GM18507 (cell line): ENCODE measurements at places on chromosomes 6 and 20.

DNA sequence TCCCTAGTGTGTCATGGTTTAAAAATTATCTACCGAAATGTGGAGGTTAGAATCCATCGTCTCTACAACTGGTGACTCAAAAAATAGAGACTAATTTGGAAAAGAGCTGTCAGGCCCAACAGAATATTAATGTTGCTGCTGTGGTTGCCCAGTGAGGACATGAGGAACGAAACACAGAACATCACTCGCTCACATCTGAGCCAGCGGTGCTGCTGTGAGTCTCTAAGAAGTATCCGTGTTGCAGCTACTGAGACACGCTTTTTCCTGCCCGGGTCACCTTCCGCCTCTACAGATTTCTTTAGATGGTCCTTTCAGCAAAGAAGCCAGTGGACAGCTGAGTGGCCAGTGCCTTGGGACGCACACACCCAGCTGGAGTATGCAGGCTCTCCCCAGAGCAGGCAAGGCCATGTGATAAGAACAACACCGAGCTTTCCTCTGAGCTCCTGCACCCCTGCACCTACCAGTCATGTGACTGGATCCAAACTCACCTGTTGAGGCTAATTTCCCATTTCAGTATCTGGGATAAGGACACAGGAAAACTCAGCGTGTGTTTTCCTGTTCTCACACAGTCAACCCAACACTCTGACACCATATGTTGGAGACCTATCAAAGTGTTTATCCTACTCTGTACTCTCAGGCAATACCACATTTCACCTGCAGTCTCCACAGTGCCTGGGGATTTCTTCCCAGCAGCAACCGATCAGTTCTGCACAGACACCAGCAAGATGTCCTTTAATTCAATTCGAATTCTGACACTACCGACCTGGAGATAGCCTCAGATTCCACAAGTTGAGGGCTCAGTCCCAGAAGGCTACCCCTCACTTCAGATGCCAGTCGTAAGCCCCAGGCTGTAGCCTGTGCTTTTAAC is 119.0 kb upstream of the RPS6KA2 start:
- DNase-seq, result no peak

DNA sequence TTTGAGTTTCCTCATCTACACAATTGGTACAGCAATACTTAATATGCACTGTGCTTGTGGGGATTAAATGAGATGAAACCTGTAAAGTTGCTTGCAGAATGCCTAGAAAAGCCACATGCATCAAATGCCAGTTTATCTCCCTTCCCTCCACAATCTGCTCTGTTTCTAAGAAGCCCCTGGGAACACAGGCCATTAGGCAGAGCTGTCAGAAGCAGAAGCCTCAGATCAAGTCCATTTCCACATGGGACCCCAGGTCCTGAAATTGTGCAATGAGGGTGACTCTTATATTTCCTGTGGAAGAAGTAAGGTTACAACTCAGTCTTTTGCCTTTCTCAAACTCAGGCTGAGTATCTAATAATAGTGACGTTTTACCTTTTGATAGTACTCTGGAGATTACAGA is 737.4 kb downstream of the KIF16B start:
- no peak for DNase-seq

- DNase-seq, result no peak
These were observed 31.2 kb downstream of the TREML1 start for GRCh38 chr6:41122918-41123317.

- DNase-seq, result no peak
These were observed 66.2 kb upstream of the IYD start for GRCh38 chr6:150302520-150303176.

- no peak for DNase-seq
These were observed 50.6 kb upstream of the COL9A1 start for GRCh38 chr6:70353448-70353847.

DNA sequence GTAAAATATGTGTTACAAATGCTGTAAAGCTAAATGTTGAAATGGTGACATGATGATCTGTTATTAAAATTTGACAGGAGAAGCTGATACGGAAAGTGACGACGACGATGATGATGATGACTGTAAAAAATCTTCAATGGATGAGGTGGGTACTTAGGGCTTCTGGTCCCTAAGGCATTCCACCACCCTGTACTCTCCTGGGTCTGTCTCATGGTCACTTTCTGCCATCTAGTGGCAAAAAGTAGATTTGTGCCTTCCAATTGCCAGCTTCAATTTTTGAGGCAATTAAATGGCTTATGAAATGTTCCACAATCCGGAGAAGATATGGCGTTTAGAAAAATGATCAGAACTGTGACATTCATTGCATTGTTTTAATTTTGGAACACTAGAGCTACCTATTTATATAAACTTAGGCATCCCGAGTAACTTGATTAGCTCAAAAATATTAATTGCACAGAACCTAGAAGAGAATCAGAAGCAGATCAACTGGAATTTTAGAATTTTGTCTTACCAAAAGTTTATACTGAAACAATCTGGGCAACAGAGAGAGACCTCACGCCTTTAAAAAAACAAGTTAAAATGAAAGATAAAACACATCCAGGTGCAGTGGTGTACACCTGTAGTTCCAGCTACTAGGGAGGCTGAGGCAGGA is 346.5 kb upstream of the PLCB4 start:
- DNase-seq, result no peak

DNA sequence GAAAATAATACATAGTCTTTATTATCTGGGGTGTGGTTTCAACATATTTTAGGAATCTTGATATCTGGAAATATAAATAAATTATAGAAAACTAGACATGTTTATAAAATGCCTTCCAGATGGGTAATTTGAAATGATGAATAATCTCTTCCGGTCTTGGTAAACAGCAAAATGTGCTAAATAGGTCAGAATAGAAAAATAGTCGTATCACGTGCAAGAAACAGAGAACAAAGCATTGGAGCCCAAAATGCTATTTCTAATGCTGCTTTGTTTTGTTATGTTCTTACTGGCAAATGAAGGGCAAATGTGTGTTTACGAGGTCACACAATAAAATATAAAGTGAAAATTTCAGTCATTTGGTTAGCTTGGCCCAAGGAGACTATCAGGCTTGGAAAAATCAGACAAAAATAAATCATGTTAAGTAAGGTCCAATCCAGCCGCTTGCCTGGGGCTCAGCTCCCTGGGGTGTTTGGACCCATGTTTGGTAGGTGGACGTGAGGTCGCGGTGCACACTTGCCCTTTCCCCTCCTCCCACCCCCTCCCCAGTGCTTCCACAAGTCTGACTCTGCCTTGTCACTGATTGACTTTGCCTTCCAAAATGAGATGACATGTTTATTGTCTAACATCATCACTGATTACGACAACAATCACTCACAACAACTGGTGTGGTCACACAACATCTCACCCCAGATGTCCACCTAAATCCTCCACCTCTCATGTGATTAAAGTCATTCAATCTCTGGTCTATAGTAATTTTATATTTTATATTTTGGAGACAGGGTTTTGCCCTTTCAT is 56.0 kb downstream of the RIN2 start:
- no peak for DNase-seq

DNA sequence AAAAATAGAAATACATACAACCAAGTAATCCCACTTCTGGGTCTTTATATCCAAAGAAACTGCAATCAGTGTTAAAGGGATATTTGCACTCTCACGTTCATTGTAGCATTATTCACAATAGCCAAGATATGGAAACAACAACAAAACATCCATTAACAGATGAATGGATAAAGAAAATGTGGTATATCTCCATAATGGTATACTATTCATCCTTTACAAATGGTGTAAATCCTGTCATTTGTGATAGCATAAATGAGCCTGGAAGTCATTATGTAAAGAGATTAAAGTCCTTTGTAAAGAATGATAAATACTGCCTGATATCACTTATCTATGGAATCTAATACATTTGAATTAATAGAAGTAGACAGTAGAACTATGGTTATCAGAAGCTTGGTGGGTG is 327.7 kb downstream of the UTRN start:
- DNase-seq, result no peak

DNA sequence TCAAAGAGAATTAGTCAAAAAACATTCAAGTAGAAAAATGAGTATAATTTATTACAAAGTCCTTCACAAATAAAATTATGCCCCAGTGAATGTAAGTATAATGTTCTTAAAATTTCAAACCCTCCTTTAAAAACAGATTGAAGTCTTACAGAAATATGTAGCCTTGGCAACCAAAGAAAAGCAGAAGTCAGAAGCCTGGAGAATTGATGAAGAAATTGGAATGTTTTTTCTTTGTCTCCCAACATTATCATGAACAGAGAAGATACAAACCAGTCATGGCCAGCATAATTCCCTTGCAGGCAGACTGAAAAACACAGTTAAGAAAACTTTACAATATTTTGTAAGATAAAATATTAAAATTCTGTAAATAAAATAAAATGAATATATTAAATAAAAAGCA is 221.9 kb downstream of the TBC1D32 start:
- DNase-seq, result no peak

DNA sequence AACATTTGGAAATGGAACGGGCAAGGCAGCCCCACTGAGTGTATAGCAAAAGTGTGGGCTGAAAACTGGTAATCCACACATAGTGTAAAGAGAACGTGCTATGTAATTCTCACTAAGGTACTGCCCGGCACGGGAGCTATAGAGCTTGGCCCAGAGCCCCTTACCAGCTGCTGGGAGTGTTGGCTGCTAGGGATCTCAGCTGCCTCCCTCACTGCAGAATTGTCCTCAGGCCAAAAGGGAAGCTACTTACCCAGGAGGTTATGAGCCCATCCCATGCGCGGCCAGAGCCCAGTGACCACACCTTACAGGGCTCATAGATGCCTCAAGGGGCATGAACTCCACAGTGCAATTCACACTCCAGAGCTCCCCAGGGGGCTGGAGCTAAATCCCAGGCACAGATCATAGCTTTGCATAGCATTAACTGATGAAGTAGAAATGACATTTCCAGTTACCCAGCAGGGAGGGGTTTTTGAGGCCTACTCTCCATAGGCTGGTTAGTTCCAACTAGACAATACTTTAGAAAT is 56.8 kb downstream of the LINC00237 start:
- DNase-seq, result no peak

DNA sequence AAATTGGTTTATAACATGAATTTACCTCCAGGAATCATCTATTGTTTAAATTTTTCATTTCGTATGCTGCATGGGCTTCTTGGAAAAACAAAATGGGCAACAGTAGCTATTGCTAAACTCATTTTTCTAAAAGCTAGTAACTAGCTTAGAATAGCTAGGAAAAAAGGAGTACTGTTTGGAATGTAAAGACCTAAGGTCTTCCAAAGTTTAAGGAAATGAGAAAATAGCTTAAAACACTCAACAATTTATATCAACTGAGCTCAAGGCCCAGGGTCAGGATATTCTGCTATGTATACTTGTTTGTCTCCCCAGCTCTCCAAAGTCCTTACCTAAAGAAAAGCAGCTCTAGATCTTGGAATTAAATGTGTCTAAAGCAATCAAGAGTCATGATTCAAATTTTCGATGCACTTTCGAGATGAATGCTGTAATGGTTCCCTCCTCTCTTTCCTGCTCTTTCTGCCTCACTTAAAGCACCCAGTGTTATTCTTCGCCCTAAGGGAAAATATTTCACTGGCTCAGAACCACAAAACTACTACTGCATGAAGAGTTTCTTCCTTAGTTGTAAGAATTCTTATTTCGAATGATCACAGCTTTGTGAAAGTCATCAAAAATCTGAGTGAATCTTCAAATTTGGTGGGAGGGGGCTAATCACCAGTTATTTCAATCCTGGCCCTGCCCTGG is 41.6 kb downstream of the LYRM4 start:
- no peak for DNase-seq

- no peak for DNase-seq
These were observed 5.6 kb upstream of the UQCC2 start for GRCh38 chr6:33716890-33717632.

DNA sequence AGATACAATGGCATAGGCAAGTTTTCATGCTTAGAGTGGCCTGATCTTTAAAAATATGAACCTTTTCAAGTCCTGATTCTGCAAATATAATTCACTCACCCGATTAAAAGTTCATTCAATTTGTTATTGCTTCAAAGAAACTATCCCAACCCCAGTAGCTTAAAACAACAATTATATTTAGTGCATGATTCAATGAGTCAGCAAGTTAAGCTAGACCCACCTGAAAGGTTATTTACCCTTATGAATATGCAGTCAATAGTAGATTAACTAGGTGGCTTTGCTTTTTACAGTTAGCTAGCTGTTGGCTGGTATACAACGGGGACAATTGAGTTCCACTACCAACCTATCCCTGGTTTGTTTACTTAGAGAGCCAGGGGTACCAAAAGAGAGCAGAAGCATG is 95.6 kb upstream of the ANKEF1 start:
- DNase-seq, result no peak

DNA sequence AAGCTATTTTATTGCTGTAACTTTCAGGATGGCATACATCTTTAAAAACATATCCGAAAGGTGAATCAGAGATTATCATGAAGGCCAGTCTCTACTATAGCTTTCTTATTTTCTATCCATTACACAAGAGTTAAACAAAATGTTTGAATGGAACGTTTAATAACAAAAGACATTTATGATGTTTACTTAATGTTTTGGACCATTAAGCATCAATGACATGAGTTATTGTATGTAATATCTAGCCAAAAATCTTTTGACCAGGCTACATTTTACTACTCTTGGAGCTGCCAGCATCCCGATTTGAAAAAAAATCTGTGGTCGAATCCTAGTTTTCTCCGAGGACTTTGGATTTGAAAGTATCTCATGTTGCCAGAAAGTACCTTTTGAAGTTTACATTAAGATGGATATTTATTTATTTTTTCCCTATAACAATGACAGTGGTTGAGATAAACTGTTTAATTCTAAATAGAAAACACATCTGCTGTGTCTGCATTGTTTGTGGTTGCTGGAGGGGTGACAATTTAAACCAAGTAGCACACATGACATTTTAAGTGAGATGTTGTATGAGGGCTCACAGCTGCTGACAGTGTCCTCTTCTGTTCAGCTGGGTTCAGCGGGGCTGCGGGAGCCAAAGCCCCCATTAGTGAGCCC is 293.7 kb upstream of the TCF21 start:
- no peak for DNase-seq

- no peak for DNase-seq
These were observed 7.2 kb upstream of the CCNC start for GRCh38 chr6:99575544-99576227.

GRCh38 chr6:159983641-159984080 is 14.8 kb downstream of the IGF2R start:
- DNase-seq, result no peak

GRCh38 chr6:85565736-85566135 is 27.9 kb downstream of the SNX14 start:
- DNase-seq, result no peak

GRCh38 chr6:91149246-91149955 is 562.5 kb upstream of the MAP3K7 start:
- DNase-seq, result no peak
